Inflammatory macrophage treated with lipopolysaccharide for 1 hour (primary cell): ENCODE measurements at places on chromosomes 4 and X.

DNA sequence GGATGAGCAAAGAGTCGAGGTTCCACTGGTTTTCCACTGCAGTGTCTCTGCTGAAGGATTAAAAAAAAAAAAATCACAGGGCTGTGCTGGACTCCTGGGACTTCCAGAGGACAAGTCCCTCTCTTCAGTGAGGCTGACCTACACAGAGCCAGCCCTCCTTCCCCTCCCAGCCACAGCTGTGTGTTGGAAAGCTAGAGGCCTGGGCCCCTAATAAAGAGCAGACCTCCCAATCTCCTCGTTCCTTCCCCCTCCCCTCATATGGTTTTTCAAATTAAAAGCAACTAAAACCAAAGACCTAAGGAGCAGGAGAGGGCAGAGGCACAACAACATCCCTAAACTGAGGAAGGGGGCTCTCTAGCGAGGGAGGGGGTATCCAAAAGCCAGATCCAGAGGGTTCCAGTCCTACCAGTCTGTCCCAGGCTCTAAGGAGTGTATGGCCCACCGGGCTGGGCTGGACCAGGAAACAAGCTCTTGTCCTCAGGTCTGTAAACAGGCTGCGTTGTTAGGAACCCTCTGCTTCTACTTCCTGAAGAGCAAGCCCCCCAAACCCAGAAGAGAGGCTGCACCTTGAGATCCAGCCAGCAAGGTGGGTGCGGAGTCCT lies 4.0 kb upstream of the PDGFRA start:
- no peak for DNase-seq

GRCh38 chrX:53075011-53075410 lies 7.2 kb upstream of the TSPYL2 start:
- DNase-seq, result no peak

GRCh38 chr4:56226579-56226978 lies 160.7 kb downstream of the AASDH start:
- DNase-seq, result no peak

DNA sequence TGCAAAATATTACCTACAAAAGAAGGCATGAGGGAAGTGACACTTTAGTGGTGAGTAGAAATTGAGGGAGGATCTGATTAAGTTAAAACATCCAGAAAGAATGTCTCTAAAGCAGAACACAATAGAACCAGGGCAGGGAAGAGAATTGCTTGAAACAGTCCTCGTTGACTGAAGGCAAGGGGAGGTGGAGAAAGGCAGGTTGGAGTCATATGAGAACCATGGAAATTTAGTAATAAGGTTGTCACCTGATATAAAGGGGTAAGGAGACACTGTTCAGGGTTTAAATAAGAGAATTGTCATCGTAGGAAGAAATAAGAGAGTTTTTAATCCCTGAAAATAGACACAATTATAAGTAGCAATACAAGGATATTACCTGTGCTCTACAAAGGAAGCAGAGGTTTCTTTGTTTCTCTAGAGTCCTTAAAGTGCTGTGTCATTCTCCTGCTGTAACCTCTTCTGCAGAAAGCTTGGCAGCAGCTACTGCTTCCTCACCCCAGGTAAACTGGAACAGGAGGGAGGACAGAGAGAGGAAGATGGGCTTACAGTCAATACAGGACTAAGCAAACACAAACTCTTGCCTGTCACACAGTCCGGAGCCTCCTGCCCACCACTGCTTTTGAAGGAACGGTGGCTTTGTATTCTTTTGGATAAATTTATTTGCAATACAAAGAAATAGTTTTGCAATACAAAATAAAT lies 258.4 kb downstream of the PPARGC1A start:
- DNase-seq, result no peak

DNA sequence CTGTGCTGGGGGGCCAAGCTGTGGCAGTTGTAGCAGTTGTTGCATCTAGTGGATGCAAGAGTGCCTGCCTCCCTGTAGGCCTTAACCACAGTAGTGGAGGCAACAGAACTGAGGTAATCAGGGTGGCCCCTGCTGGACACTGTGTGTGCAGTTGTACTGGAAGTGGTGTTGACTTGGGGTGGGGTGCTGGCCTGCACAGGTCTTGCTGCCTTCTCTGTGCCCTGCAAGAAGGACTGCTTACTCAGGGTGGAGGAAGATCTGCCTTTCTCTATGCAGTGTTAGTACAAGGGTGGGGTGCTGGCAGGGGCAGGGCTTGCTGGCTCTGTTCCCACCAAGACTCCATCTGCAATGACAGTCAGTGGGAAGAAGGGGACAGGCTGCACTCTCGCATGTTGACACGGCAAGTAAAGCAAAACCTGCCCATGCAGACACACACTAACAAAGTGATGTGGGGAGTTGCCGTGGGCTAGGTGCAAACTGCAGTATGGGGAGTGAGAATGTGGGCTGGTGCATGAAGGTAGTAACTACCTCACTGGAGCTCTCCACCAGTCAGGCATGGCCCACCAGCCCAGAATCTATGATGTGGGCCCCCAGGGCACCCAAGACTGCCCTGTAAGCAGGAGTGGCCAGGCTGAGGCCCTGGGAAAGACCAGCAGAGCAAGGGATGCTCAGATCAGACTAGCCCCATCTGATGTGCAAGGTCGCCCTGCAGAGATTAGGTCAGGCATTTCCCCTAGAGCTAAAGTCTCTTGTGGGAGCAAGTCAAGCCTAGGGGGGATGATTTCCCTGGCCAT lies 594.9 kb downstream of the TECRL start:
- no peak for DNase-seq

GRCh38 chrX:155246748-155247147 lies 17.5 kb downstream of the RAB39B start:
- no peak for DNase-seq

DNA sequence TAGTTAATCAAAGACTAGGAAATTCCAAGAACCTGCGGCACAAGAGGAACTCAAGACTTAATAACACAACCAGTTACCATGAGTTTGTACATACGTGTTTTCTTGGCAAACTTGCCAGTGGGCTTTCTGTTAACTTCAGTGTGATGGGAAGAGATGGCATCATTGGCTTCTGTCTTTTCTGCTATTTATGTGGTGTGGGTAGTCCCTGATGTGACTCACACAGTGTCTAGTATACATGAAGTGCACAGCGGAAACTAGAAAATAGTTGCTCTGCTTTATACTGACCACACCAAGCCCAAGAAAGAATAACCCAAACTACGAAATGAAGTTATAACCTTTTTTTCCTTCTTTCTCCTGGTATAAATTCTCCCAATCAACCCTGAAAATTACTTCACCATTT lies 24.5 kb downstream of the DAPP1 start:
- DNase-seq, result no peak

DNA sequence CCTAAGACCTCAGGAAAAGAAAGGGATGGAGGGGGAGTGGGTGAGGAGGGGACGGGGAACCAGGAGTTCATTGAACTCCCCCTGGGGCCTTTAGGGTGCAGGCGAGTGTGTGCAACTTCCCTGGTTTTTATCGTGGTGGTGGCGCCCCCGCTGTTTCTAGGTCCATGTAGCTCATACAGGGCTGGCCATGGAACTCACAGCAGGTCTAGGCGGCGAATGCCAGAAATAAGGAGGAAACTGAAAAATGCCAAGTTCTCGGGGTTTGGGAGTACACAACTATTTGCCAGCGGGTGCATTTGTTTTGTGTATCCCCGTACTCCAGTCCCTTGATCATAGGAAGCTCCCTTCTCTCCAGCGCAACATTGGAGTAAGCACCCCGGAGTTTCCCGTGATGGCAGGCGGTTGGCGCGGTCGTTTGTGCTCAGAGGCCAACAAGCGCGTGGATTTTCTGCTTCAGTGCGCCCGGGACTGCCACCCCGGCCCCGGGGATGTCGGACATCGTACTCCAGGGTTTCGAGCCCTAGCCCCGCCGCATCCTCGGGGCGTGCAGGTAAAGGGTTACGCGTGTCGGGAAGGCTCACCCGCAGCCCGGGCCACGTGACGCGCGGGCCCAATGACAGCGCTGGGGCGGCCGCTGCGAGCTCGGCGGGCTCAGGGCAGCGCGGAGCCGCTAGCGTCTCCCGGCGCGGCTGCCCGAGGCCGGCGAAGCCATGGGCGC lies 208.9 kb downstream of the NWD2 start:
- DNase-seq, result peak; percentile 51

- no peak for DNase-seq
Observed at GRCh38 chr4:60737858-60738257, 462.3 kb upstream of the ADGRL3 start.

DNA sequence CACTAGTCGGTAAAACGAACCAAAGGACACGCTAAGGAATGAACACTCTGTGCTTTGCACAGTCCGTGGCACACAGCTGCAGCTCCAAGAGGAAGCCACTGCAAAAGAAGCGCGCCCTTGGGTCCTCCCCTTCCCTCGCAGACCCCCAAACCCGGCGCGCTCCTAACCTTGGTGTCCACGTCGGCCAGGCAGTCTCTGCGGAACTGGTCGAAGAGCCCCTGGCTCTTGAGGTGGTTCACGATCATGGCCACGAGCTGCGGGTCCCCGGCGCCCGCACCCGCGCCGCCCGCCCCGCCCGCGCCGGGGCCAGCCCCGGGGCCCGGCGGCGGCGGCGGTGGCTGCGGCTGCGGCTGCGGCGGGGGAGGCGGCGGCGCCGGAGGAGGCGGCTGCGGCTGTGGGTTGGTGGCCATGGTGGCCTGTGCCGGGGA lies 333 bp downstream of the BOD1L1 start:
- peak; percentile 13 for DNase-seq

GRCh38 chr4:76212851-76213414 lies 691 bp downstream of the SCARB2 start:
- DNase-seq, result peak; percentile 17

DNA sequence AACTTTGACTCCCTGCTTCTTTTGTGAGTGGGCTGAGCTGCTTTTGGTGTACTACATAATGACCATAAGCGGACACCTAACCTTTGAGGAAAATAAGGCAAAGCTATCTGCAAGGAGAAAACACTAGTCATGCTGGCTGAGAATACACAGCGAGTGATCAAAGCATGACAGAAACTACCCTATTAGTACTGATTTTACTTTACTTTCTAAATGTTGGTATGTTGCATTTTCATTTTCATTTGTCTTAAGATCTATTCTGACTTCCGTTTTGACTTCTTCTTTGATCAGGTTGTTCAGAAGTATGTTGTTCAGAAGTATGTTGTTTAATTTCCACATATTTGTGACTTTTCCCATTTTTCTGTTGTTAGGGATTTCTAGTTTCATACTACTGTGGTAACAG lies 361.1 kb downstream of the TRAM1L1 start:
- no peak for DNase-seq

GRCh38 chrX:10011261-10011931 lies 44.2 kb downstream of the CLDN34 start:
- peak; percentile 37 for DNase-seq

- no peak for DNase-seq
Observed at GRCh38 chr4:41256740-41257256, at the start of gene UCHL1. UCHL1 (plus strand) TSS chr4:41256928; CDS start chr4:41256977, 49 bp downstream.

- DNase-seq, result no peak
Observed at GRCh38 chr4:184267206-184267608, 49.5 kb upstream of the ENPP6 start.

- no peak for DNase-seq
Observed at GRCh38 chrX:47206316-47206715, 12.2 kb upstream of the CDK16 start.

DNA sequence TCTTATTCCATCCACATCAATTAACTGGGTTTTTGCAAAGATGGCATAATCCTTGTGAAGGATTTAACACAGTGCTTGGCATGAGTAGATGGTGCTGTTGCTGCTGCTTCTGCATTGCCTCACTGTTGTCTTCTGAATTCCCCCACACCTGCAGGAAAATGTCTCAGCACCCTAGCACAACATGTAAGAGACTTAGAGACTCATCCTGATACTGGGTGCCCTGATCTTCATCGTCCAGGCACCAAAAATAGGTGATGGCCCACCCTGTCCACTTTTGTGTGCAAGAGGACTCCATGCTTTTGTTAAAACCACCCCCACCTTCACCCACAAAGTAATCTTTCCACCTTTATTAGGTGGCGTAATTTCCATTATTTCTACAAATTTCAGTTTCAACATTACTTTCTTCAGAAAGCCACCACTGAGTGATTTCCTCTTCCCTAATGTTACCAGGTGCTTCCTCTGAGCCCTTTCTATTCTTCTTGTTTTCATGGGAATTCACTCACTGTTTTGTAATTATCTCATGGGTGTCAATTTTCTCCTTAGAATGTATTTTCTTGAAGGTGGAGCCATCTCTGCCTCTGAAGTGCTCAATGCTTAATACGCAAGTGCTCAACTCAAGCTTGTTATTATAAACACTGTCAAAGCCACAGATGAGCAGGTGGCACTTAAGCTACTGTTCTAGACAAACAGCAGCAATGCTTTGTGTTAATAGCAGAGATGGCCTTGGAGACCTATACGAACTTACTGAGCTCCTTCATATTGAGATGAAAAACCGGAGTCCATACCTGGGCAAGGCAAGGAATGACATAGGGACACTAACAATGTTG lies 89.5 kb downstream of the HS3ST1 start:
- no peak for DNase-seq

GRCh38 chrX:30302956-30303355 lies 6.2 kb downstream of the NR0B1 start:
- DNase-seq, result no peak

- DNase-seq, result no peak
Observed at GRCh38 chrX:24550166-24550565, 85.1 kb downstream of the PDK3 start.
